ENCODE measurements at places on chromosomes 2 and 18. TPM values are rescaled to one million over a fixed set of nuclear protein-coding genes. Genes with fewer than 3 reads are reported as not detected.

DNA sequence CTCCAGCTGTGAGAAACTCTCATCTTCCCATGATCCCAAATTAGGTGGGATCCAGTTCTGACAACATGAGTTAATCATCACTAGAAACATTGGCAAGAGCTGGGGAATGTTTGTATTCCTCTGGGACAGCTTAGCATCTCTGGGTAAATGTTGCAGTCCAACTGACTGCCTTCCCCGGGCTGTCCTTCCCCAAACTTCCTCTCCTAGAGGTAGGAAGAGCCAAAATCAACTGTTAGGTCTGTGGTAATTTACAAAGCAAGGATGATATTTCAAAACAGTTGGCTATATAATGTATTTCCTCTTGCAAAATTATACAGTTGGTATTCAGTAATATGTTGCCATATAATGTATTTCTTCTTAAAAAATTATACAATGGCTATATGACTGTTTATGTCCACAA is 148.5 kb downstream of the MGAT5 start:
- peak; percentile 75 for DNase-seq

DNA sequence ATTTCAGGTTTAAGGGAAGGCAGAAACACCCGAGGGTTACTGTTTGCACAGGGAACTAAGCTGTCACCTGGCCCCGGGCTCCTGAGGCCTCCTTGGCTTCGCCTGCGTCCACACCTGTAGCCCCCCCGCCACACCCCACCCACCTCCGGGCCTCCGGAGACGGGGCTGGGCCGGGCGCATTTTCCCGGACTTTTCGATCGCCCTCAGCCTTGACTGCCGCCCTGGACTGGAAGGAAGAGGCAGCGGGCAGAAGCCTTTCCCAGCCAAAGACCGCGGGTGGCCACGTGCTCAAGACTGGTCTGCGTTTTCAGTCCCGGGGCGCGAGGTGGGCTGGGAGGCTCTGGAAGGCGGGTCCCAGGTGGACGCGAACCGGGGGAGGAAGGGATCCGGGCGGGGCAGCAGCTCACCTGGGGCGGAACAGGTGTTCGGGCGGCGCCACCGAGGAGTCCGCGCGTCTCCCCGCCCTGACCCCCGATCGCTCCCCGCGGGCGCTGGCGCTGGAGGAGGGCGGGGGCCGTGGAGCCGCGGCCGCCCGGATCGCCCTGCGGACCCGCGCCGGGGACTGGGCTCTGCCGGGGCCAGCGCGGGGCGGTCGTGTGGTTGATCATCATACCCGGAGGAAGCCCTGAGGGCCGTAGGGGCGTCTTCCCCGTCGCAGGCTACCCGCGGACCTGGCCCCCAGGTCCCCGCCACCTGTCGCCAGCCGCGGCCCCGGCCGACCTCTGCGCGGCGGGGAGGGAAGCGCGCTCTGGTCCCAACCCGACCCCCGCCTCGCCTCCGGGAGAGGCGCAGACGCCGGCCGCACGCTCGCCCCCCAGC is 3.2 kb downstream of the ID2 start:
- DNase-seq: peak; percentile 90

DNA sequence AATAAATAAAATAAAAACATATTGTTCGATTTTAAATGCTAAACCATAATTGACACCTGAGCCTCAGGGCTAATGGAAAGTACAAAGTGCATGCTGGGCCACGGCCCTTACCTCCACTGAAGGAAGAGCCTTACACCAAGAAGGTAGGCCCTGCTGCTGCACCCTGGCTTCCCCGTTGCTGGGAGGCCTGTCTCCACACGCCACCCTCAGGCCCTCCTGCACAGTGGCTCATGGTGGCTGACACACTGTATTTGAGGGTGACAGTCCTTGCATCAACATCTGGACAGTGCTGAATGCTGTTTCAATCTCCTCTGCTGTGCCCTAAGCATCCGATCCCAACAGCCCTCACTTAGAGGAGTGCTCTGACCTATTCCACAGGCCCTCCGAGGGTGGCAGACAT is 39.3 kb upstream of the EDAR start:
- DNase-seq: peak; percentile 37

GRCh38 chr2:20231159-20231558 is 6.2 kb upstream of the SDC1 start:
- DNase-seq: no peak

- DNase-seq: no peak
These were observed 222.0 kb downstream of the LDLRAD4 start for GRCh38 chr18:13440277-13441248.

DNA sequence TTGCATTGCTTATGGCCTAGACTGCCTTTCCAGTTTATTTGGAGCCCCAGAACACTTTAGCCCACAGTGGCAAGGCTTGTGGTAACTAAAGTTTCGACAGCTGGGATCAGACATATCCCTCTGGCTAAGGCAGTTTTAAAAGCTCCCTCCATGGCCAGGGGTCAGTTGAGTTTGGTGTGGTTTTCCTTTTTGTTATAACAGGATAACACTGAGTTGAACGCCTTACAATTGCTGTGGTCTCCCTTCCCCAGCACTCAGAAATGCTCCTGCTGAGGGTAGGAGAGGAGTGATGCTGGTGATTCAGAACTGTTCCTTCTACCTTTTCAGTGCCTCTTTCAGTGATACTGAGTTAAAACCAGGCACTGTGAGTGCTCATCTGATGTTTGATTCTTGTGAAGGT is 182.6 kb downstream of the GULP1 start:
- DNase-seq: no peak

GRCh38 chr2:239545741-239546392 is 145.0 kb upstream of the HDAC4 start:
- DNase-seq: no peak

GRCh38 chr2:97730245-97730644 is 16.9 kb downstream of the ZAP70 start:
- no peak for DNase-seq

DNA sequence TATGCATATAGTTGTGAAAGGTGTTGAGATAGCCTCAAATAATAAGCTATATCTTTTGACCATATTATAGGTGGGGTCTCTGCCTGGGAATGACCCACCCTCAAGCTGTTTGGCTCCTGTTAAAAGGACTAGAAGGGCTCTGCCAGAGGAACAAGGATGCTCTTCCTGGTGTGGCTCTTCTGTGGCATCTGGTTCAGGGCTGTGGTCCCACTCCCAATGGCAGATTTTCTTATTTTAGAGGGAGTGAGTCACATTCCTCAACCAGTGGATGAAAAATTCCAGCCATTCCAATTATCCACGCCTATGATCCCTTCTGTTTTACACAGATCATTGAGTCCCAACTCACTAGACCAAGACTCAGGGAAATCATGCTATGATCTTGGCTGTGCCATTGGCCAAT is 119.9 kb downstream of the PARD3B start:
- DNase-seq: no peak

Gene IFIH1
- total RNA-seq: 9.4 TPM

Gene AKAIN1
- total RNA-seq: 0.88 TPM

Gene RNPEPL1
- 40.6 TPM for total RNA-seq

Gene SERPINB3
- total RNA-seq: not detected

Gene C18orf54
- 0.35 TPM for total RNA-seq

Gene FER1L5
- 0.10 TPM for total RNA-seq

Gene PAX3
- total RNA-seq: not detected

Gene UGT1A4
- total RNA-seq: 454 TPM

Gene CNRIP1
- 2.3 TPM for total RNA-seq

Gene REG3G
- total RNA-seq: 0.53 TPM

Gene BCL11A
- total RNA-seq: 0.50 TPM

Gene ALK
- total RNA-seq: not detected

Gene TUBB8B
- total RNA-seq: not detected
